ENCODE measurements at places on chromosomes 12 and 14.

GRCh38 chr14:102360388-102360787, 2.3 kb downstream of the CINP start:
- DNase-seq, result no peak

DNA sequence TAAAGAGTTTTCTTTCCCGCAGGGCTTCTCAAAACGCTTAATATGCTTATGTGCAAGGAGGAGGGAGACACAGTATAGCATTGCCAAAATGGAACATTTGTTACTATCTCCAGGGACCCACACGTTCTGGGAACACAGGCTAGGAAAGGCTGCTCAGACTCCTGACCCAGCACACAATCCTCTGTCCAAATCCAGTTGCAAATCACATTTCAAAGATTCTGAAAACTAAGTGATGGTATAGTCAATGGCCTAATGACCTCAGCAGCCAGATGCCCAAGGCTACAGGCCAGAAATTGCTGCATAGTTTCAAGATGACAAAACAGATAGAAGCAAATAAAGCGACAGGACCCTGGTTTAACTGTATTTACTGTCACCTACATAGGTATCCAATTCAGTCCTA, 97.0 kb upstream of the GRIP1 start:
- no peak for DNase-seq

DNA sequence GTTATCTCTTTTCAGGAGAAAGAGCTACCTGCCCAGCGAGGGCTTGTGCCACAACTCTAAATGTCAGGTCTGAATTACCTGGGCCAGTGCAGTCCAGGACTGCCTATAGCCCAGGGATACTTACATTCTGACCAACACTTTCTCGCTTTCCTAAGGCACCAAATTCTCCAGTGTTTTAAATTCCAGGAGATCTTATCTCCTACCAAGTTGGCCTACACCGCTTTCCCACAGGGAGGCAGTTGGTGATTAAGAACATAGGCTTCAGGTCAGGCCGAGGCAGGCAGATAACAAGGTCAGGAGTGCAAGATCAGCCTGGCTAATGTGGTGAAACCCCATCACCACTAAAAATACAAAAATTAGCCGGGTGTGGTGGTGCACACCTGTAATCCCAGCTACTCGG, 41.1 kb downstream of the RPS29 start:
- DNase-seq, result no peak

DNA sequence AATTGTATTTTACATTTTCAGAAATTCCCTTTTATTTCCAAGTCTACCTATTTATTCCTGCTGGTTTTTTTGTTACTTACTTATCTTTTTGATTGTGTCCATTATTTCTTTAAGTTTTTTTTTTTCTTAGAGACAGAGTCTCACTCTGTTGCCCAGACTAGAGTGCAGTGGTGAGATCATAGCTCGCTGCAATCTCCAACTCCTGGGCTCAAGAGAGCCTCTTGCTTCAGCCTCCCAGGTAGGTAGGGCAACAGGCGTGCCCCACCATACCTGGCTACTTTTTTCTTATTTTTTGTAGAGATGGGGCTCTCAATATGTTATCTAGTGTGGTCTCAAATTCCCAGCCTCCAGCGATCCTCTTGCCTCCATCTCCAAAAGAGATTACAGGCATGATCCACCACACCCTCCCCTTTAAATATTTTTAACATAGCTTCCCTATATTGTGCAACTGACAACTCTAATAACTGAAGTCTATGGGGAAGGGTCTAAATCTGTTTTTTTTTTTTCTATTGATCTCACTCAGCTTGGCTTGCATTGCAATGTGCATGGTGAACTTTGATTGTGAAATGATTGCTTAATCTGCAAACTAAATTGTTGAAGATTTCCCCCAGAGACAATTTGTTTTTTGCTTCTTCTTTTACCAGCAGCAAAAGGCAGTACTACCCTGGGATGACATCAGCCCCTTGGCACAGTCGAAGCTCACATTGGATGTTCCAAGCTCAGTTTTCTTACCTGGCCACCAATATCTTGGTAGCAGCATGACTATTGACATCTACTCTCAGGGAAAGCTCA, 25.7 kb upstream of the COCH start:
- DNase-seq, result no peak

DNA sequence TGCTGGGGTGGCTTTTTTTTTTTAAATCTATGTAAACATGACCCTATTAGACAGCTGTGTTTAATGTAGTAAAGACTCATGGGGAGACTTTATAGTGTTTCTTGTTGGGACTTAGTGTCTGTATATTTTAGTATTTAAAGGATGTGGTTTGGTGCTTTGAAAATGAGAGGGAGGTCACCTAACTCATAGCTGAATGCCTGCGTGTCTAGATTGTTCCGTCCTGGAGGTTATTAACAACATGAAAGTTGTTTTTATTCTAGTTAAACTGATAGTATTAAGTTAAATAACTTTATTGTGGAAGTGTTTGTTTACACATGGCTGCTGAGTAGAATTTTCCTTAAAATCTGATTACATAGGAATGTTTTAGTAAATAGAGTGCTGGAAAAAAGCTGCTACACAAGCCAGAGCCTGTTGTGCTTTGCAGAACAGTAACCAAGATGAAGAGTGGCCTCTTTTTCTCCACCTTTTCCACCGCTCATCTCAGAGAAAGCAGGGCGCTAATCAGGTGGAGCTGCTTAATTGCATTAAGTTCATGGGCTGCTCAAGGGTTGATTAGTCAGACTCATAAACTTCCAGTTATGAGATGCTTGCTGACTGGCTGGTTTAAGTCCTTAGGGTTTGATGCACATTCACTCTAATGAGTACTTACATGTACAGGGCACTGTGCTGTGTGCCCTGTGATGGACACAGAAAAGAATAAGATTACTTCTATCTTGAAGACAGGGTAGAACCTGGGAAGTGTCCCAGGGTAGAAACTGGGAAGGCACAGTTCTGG, 62.7 kb downstream of the FBXO34 start:
- DNase-seq, result no peak

- DNase-seq, result no peak
Measured at GRCh38 chr12:131279281-131279921, 325.7 kb downstream of the ADGRD1 start.

DNA sequence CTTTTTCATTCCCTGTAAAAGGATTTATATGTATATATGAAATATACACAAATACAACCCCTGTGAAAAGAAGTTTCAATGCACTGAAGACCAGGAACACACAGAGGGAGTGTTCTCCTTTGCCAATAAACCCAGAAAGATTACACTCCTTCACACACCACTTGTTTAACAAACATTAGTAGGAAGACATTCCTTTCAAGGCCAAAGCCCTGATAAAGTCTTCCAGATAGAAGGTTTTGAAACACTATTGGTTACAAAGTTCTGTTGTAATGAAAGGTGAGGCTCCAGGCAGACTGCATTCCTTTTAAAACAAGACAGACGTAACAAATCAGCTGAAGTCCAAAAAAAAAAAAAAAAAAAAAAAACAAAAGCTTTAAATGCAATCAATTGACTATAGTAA, 81.0 kb downstream of the PTPN21 start:
- DNase-seq, result no peak

- DNase-seq, result no peak
Measured at GRCh38 chr14:51602310-51602709, 49.4 kb upstream of the FRMD6 start.

DNA sequence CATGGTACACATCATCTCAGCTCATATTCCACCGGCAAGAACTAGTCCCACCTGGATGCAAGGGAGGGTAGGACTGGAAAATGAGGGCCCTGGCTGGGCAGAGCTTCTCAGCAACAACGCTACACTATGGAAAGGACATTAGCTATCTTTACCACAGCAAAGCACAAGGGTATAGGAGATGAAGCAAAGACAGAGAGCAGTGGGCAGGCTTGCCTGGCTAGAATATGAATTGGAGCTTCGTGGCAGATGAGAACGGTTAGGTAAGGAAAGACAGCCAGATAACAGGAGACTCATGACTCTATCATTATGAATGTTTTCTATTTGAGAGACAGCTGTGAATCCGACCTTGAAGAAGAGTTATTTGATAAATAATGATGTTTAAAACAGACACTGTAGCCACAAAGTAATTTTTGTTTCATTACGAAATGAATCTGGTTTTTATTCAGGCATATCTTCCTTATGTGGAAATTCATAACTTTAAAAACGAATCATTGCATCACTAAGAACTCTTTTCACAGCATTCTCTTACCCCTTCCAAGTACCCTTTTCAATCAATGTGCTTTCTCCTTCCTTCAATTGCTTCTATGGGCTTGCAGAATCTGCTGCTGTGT, 59.1 kb upstream of the PCED1B start:
- no peak for DNase-seq

DNA sequence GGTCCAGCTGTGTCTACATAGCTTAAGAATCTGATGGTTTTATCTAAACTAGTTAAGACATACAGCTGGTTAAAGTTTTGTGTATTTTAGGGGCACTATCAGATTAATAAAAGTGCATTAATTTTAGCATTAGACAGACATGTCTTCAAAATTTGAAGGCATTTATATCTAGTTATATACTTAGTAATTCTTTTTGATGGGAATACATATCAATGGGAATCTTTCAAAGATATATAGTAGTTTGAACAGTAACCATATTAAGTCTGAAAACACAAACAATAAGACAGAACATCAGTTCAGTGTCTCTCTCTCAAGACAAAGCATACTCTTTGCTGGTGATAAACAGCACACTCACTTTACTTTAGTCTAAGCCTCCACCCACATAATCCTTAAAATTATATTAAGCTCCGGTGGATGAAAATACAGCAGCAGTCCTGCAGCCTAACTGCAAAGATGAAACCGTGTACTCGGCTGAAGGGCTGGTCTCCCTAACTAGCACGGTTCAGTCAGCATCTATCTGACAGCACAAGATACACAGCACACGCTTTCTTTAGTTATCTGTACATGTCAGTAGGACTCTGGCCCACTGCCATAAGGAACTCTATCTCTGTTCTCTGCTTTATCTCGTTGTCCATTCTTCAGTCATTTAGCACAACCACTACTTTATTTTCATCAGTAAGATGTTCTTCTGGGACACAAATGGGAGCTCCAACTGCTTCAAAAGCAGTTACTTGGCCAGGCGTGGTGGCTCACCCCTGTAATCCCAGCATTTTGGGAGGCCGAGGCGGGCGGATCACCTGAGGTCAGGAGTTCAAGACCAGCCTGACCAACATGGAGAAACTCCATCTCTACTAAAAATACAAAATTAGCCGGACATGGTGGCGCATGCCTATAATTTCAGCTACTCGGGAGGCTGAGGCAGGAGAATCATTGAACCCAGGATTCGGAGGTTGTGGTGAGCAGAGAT, 80.5 kb downstream of the MED13L start:
- DNase-seq, result no peak

- no peak for DNase-seq
Measured at GRCh38 chr14:37081218-37081617, 91.2 kb downstream of the SLC25A21 start.

DNA sequence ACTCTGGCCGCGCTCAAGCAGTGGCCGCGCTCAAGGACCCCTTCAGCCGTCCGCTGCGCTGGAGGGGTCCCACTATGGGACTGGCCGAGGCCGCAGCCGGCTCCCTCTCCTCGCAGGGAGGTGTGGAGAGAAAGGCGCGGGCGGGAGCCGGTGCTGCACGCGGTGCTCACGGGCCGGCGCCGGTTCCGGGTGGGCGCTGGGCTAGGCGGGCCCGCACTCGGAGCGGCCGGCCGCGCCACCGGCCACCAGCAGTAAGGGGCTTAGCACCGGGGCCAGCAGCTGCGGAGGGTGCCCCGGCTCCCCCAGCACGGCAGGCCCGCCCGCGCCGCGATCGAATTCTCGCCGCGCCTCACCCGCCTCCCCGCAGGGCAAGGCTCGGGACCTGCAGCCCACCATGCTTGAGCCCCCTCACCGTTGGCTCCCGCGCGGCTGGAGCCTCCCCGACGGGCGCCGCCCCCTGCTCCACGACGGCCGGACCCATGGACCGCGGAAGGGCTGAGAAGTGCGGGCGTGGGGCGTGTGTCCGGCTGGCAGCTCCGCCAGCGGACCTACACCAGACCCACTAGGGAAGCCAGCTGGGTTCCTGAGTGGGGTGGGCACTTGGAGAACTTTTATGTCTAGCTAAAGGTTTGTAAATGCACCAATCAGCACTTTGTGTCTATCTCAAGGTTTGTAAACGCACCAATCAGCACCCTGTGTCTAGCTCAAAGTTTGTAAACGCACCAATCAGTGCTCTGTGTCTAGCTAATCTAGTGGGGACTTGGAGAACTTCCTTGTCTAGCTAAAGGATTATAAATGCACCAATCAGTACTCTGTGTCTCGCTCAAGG, 49.5 kb downstream of the KLHL28 start:
- no peak for DNase-seq

DNA sequence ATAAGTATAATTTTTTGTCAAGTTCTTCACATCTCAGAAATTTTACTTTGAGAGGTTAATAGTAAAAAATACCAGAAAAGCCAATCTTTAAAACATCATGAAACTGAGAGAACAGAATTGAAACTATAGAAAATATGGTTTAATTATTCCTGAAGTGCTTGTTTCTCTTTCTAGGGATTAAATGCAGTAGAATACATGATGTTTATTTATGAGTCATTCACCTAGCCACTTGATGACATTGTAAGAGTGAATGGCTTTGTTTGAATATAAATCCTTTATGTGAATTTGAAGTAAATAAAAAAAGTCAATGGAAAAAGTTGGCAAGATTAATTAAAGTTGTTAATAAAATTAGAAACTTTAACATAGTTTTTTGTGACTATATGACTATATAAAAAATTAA, 48.4 kb downstream of the KTN1 start:
- no peak for DNase-seq

DNA sequence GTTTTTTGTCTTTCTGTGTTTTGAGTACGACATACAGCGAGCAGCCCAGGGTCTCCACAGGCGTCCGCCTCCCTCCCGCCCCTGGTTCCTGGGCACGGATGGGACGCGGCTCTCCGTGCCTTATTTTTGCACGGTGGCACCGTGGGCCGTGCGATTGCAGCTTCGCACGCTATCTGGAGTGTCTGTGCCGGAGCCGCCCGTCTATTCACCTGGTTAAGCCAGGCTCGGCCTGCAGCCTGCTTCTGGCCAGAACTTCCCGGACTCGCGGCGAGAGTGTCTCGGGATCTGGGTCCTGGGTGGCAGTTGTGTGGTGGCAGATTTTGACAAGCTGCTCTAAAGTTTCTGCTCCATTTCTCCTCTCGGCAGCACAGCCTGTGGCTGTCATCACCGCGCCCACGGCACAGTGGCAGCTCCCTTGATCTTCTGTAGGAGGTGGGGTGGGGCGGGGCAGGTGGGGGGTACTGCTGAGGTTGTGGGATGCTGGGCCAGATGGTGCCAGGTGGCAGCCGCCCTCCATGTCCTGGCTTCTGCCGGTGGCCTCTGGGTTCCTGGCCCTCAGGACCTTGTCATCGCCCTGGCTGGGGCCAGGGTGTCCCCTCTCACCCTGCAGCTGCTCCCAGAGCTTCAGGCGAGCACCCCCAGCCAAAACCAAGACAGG, 2.9 kb downstream of the MMP17 start:
- DNase-seq, result no peak

Measured in GM12864 (cell line).